Aorta (tissue), 5 donors: ENCODE measurements at places on chromosomes 7 and 10. TPM values are rescaled to one million over a fixed set of nuclear protein-coding genes. Genes with fewer than 3 reads are reported as not detected.

AFAP1L2 gene
- total RNA-seq, result 16.3 TPM

PTN gene
- 6.4 TPM for total RNA-seq

ANXA8L1 gene
- total RNA-seq, result not detected

FGL2 gene
- total RNA-seq, result 246 TPM

ZMIZ1 gene
- 84.1 TPM for total RNA-seq

SDK1 gene
- total RNA-seq, result 20.0 TPM

CRHR2 gene
- total RNA-seq, result 0.23 TPM

RNF133 gene
- 1.7 TPM for total RNA-seq

FAM25G gene
- not detected for total RNA-seq

PHTF2 gene
- total RNA-seq, result 38.4 TPM
